AG04450 (cell line): ENCODE measurements at places on chromosomes 3 and 15.
A peak's percentile ranks its signal among the peaks of the same experiment; 100 is the strongest.

DNA sequence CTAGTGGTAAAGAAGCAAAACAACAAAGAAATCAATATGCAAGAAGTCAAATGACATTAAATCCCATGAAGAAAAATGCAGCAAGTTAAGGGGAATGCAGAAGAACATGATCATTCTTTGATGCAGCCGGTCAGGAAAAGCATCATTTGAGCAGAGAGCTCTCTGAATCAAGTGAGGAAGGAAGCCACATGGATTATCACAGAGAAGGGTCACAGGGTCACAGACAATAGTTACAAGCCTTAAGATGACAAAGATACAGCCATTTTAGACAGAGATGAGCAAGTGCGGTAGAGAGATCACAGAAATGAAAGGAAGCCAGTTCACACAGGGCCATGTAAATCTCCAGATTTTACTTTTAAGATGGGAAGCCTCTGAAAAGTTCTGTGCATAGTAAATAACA lies 43.9 kb downstream of the UBE3A start:
- no peak for DNase-seq

DNA sequence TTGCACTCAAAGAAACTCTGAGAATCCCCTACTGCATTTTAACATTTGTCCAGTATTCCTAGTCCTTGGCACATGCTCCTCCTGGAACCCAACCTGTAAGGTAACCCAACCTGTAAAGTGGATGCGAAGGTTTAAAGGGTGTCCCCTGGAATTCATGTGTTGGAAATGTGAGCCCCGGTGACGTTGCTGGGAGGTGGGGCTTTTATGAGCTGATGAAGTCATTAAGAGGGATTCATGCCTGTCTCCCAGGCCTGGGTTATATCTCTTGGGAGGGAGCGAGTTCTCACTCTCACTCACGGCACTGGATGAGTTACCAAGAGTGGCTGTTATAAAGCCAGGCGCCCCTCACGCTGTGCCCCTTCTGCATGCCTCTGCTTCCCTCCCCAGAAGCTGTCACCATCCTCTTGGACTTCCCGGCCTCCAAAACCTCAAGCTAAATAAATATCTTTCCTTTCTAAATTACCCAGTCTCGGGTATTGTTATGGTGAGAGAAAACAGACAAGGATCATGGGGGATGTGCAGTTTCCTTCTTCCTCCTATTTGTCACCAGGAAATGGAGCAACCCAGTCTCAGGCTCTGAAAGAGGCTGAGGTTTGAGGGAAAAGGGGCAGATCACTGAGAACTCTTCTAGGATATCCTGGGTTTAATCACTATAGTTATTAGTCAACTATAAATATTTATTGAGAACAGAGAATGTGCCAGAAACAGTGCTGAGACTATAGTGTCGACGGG lies 7.6 kb downstream of the XXYLT1 start:
- no peak for DNase-seq

- no peak for DNase-seq
Observed at GRCh38 chr15:25711691-25712090, 151.4 kb downstream of the ATP10A start.

- no peak for DNase-seq
Observed at GRCh38 chr3:108602935-108603294, 13.4 kb downstream of the DZIP3 start.

DNA sequence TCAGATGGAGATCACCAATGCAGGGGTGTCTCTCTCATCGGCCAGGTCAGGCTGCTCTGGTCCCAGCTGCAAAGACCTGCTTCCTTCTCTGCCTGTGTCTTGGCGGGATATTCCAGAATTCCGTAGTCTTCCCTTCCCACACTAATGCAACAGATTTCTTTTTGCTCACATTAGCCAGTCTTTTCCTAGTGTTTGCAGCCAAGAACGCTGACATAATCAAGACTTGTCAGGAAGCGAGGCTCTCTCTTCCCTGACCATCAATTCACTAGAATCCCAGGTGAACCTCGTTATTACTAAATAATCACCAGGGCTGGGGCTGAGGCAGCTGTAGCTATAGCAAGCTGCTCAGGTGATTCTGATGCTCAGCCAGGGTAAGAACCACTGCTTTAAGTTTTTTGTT lies 43.2 kb upstream of the ACKR4 start:
- no peak for DNase-seq

- DNase-seq: no peak
Observed at GRCh38 chr15:69190504-69190903, 30.1 kb downstream of the GLCE start.

GRCh38 chr3:146598535-146598934 lies 6.6 kb downstream of the PLSCR5 start:
- DNase-seq: no peak

GRCh38 chr3:106420628-106421027 lies 551.8 kb upstream of the CBLB start:
- no peak for DNase-seq

- DNase-seq: no peak
Observed at GRCh38 chr3:71528816-71529215, 54.7 kb downstream of the FOXP1 start.

DNA sequence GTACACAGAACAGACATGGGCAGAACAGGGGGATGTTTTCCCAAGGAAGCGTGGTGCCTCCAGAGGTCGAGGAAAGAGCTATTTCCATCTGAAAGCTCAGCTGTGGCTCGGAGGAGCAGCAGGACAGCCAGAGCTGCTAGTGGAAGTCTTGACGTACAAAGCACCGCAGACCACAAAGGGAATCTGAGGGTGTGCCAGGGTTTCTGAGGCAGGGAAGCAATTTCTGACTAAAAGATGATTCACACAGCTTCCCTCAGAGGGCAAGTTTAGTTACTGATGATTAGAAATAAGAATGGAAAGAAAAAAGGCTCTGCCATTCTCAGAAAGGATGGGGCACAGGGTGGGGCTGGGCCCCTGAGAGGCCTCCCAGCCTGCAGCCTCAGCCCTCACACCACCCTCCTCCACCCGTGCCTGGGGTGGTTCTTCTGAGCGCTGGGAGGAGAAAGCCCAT lies 45.8 kb upstream of the SEC13 start:
- peak; percentile 97 for DNase-seq

GRCh38 chr15:86840996-86841395 lies 761.3 kb downstream of the AGBL1 start:
- no peak for DNase-seq

DNA sequence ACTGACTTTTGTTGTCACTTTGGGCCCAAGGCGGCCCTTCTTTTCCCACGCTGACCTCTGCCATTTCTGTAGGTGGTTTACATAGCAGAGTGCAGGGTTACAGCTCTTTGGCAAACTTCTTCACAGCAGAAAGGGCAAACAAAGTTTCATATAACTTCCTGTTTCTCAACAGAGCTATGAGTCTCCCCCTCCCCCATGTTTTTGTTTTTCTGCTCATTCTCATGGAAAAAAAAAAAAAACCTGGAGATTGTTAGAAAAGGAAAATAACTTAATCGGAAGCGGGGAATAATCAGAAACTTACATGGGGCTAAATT lies 342.0 kb upstream of the NR2F2 start:
- DNase-seq: no peak

GRCh38 chr3:147038481-147038880 lies 367.9 kb downstream of the ZIC4 start:
- DNase-seq: no peak

DNA sequence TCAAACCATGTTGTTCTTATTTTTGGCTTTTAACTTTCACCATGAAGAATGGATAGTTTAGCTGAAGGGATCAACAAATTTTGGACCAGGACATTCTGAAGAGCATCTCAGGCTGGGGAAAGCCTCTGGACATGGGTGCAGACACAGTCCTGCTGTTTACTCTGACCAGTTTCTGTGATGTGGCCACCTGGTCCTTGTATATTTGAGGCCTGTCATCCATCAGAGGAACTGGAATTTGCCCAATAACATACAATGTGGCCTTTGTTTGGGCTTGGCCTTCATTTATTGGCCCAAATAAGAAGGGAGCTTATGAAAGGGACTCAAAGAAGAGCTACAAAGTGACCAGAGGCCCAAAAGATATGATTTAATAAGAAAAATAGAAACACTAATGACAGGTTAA lies 127.9 kb downstream of the MYRIP start:
- no peak for DNase-seq

DNA sequence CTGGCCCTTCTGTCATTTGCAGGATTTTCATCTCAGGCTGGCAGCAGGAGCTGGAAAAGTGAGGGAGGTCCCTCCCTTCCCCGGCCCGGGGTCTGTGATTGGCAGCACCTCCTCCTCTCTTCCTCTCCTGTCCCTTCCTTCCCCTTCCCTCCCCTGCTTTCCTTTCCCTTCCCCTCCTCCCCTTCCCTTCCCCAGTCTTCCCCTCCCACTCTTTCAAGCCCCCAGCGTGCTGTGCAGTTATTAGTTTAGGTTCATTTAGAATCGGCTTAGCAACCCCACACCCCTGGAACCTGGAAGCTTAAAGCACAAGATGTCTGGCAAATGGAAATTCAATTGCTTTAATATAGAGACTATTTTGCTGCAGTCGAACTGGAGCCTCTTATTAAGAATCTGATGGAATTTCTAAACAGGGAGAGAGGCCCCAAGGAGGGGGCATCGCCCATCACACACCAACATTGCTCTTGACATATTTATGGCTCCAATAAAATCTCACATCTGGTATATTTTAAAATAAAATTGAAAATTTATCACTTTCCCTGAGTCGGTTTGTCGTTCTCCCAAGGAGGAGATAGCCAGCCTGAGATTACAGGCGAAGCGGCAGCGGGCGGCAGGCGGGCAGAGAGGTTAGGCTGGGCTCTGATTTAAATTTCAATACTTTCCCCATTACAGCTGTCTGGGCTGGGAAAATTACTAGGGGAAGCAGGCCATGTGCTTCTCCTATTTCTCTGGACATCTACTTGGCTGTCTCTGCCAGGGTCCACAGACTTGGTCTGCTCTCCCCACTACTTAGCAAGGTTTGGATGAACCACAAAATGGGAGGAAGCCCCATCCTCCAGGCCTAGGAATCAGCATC lies 98.9 kb downstream of the LINGO1 start:
- DNase-seq: no peak

- no peak for DNase-seq
Observed at GRCh38 chr15:78641102-78641748, at the start of gene CHRNB4. Gene CHRNB4, minus strand, starts transcription at chr15:78641210. Its CDS starts 77 bp downstream, at chr15:78641133.

- no peak for DNase-seq
Observed at GRCh38 chr3:151383111-151383510, 1.4 kb downstream of the P2RY12 start.

DNA sequence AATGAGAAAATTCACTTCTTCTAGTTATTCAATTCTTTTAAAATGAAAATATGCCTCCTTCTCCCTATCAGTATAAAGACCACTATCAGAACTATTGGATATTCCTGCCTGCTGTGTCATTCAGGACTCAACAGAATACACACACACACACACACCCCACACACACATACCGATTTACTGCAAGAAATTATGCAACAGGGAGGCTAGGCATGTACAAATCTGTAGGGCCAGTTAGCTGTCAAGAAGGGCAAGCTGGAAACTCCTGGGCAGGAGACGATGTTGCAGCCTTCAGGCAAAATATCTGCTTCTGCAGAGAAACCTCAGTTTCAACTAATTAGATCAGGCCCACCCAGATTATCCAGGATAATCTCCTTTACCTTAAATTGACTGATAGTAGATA lies 13.9 kb upstream of the RYR3 start:
- no peak for DNase-seq

DNA sequence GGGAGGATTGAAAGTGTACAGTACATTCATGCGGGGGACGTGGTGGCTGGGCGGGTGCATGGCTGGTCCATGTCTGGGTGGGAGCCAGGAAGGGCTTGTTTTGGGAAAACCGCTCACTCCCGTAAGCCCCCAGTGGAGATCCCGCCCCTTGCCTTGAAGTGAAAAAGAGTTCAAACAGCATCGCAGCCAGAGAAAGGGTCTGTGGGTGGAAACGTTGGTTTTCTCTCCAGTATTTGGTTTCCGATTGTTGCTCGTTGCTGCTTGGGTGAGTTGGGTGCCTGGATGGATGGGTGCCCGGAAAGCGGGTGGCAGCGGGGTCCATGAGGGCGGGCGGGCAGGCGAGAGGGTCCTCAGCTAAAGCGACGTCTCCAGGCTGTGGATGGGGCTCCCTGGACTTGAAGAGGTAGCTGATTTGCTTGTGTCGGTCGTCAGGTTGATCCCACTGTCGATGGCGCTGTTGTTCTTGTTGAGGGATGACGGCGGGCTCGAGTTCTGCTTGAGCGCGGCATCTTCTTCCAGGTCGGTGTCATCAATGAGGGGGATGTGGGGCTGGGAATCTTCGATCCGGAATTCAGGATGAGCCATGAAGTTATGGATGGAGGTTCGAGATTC lies 7.7 kb upstream of the SEC13 start:
- DNase-seq: no peak

GRCh38 chr15:88018869-88019641 lies 237.5 kb downstream of the NTRK3 start:
- DNase-seq: no peak

DNA sequence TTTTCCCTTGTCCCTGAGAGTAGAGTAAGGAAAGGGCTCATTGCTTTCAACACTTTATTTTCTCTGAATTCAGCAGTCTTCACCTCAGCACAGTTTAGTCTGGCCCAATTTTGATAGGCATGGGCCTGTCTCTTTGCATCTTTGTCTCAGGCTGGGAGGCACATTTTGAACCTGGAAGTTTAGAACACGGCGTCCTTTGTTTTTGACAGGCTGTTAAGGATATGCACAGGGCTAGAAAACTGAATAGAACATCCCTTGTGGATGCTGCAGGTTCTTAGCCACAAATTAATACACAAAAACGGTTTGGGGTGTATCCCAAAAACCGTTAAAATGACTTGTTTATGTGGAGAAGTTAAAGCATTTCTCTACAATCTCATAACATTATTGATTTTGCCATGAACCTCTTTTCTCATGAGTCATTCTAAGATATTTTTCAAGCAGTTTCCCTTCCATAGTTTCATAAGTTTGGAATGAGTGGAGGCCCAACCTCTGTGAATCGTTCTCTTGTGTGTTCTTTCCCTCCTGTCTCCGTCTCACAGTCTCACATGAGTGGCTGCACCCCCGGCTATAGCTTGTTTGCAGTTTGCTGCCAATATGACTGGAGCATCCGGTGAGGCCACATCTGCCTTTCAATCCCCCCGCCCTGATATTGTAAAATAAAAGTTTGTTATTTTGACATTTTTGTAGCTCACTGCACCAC lies 192.9 kb upstream of the EIF1B start:
- no peak for DNase-seq

GRCh38 chr3:124144035-124144814 lies 152.3 kb upstream of the ROPN1 start:
- DNase-seq: no peak

- no peak for DNase-seq
Observed at GRCh38 chr15:101273534-101273933, 3.8 kb downstream of the SELENOS start.

GRCh38 chr3:1087066-1087560 lies 5.7 kb upstream of the CNTN6 start:
- no peak for DNase-seq

- no peak for DNase-seq
Observed at GRCh38 chr3:45631486-45631885, 36.9 kb downstream of the LIMD1 start.

- DNase-seq: no peak
Observed at GRCh38 chr15:50182219-50183013, 420 bp downstream of the SLC27A2 start.
